Uterus (tissue), 4 donors: ENCODE measurements at places on chromosomes 16 and 17. TPM values are rescaled to one million over a fixed set of nuclear protein-coding genes. Genes with fewer than 3 reads are reported as not detected.

The ABCC1 gene
- total RNA-seq, result 39.2 TPM

DNA sequence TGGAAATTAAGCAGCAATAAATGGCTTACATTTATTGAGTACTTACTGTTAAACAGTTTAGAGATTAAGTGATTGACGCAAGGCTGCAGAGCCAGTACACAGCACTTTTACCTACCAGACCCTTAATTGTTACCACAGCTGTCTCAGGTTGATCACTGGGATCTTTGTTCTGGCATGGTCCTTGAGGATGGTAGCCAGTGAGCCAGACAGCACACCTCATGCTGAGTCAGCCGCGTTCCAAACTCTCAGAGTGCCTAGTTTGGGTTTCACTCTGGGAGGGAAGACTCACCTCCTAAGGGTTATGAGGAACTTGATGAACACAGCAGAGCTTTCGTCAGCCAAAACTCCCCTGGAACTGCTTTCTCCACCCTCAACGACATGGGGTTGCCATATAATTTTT is 20.4 kb downstream of the CDH3 start:
- H3K27me3 ChIP-seq, result no peaks in the 10 kb centered on the region
- no peak overlapping the region for H3K27ac ChIP-seq
- H3K4me1 ChIP-seq, result no peaks in the 10 kb centered on the region
- H3K36me3 ChIP-seq, result no peaks in the 10 kb centered on the region
- H3K4me3 ChIP-seq, result no peak overlapping the region

The BCL6B gene
- total RNA-seq, result 21.1 TPM

The FBXL20 gene
- 17.3 TPM for total RNA-seq

DNA sequence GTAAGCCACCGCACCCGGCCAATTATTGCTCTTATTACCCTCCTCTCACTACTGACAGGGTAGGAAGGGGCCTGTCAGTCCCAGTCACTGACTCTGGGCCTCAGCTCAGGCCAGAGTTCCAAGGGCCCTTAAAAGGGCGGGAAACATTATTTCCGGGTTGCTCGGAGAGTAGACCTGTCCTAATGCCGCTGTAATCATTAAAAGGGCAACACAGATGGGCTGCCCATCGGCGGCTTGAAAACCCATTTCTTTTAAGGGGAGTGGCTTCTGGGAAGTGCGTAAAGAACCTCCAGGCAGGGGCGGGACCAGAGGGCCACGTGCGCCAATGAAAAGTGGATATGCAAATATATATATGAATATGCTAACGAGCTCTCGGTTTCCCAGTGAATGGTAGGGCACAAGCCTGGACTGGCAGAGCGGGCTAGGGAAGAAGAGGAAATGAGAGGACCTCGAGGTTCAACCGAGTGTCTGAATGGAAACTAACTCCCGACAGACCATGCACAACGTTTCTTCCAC is 26.6 kb downstream of the PIPOX start:
- H3K27me3 ChIP-seq, result no peaks in the 10 kb centered on the region
- no peak overlapping the region for H3K27ac ChIP-seq
- DNase-seq, result no peak

The SHISA9 gene
- total RNA-seq, result 0.27 TPM

GRCh38 chr16:72430121-72430520 is 258.2 kb upstream of the PMFBP1 start:
- H3K4me3 ChIP-seq, result no peak overlapping the region
- H3K27me3 ChIP-seq, result no peaks in the 10 kb centered on the region
- DNase-seq, result no peak
- H3K36me3 ChIP-seq, result no peaks in the 10 kb centered on the region

The IGF2BP1 gene
- total RNA-seq, result under 0.01 TPM

The COX6A2 gene
- total RNA-seq, result not detected

DNA sequence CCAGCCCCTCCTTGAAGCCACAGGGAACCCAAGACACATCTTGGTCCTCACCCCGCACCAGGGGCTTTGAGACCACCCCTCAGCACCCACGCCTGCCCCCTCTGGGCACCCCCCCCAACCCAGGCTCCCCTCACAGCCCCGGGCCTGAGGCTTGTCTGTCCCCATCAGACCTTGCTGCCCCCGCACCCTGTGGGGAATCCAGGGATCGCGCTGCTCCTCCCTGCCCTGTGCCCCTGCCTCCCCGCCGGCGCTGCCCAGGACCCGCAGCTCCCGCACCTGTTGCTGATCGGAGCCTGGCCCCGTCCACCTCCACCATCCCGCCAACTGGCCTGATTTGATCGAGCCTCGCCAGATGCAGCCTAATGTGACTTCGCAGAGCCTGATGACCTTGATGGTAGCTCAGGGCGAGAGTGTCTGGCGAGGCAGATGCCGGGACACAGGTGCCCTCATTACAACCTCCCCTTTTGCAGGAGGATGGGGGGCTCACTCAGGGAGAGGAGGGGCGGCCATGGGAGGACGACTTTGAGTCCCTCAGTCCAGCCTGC is 29.0 kb downstream of the SLC25A10 start:
- no peaks in the 10 kb centered on the region for H3K36me3 ChIP-seq
- no peak for DNase-seq
- no peak overlapping the region for H3K27ac ChIP-seq
- no peaks in the 10 kb centered on the region for H3K27me3 ChIP-seq

- H3K4me3 ChIP-seq, result no peak overlapping the region
- H3K4me1 ChIP-seq, result no peaks in the 10 kb centered on the region
- no peak overlapping the region for H3K27ac ChIP-seq
- DNase-seq, result peak; percentile 29
- no peaks in the 10 kb centered on the region for H3K27me3 ChIP-seq
Measured at GRCh38 chr16:74813109-74813641, 38.6 kb upstream of the FA2H start.

GRCh38 chr17:80327518-80327917 is 66.9 kb downstream of the RNF213 start:
- no peaks in the 10 kb centered on the region for H3K36me3 ChIP-seq
- no peak overlapping the region for H3K27ac ChIP-seq
- no peaks in the 10 kb centered on the region for H3K27me3 ChIP-seq
- no peaks in the 10 kb centered on the region for H3K4me1 ChIP-seq

- no peak overlapping the region for H3K4me3 ChIP-seq
- H3K27ac ChIP-seq, result no peak overlapping the region
- DNase-seq, result no peak
- no peaks in the 10 kb centered on the region for H3K4me1 ChIP-seq
- no peaks in the 10 kb centered on the region for H3K27me3 ChIP-seq
- no peaks in the 10 kb centered on the region for H3K36me3 ChIP-seq
Measured at GRCh38 chr17:33896263-33896662, 358.8 kb upstream of the CCL2 start.

The CAMKK1 gene
- total RNA-seq, result 37.6 TPM

The IL17C gene
- total RNA-seq, result not detected

The KREMEN2 gene
- 0.41 TPM for total RNA-seq

The MYH1 gene
- not detected for total RNA-seq

- no peak overlapping the region for H3K4me3 ChIP-seq
- no peaks in the 10 kb centered on the region for H3K27me3 ChIP-seq
- H3K27ac ChIP-seq, result no peak overlapping the region
- DNase-seq, result no peak
- H3K4me1 ChIP-seq, result no peaks in the 10 kb centered on the region
- no peaks in the 10 kb centered on the region for H3K36me3 ChIP-seq
Measured at GRCh38 chr16:87701078-87701460, 64.7 kb downstream of the KLHDC4 start.

DNA sequence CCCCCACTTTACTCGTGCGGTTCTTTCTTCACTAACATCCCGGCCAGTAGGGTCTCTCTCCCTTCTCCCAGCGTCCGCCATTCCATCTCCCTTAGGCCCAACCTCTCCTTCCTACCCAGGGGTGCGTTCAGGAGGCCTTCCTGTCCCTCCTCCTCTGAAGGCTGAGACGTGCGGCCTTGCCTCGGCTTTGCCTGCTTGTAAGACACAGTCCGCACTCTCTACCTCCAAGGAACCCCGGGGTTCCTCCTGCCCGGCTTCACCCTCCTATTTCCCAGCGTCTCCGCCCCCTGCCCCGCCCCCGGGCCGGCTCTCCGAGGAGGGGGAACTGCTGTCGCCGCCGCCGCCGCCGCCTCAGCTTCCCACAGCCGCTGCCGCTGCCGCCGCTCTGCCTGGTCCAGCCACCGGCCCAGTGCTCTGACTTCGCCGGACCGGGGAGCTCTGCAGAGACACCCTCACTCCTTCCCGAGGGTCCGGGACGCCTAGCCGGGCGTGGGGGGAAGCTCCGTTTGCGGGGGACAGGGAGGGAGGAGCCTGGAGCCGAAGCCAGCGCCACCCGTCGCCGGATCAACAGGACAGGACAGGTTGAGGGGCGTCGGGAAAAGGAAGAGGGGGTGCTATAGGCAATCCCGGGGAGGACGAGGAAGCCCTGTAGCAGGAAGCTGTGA is 1.2 kb upstream of the FGF11 start:
- H3K4me3 ChIP-seq, result peak overlapping the region; percentile 16
- peak overlapping the region; percentile 41 for H3K27ac ChIP-seq
- DNase-seq, result peak; percentile 50

The ZG16 gene
- total RNA-seq, result not detected

DNA sequence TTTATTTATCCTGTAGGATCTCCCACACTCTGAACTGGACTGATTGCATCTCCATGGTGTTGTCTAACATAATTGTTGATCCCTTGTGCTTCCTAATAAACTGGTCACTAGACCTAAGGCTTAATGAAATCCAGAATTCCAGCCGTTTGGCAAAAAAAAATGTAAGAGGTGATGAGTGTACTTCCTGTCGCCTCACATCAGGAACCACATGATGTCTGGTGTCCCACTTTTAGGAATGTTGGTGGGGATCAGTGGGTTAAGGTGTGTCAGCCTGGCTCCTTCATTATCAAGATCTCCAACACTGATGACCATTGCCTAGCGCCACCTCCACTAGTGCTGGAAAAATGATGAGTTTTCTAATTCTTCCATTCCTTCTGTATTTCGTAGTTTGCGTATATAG is 18.6 kb upstream of the LONP2 start:
- H3K36me3 ChIP-seq, result no peaks in the 10 kb centered on the region
- no peak for DNase-seq
- H3K27me3 ChIP-seq, result no peaks in the 10 kb centered on the region
- no peak overlapping the region for H3K4me3 ChIP-seq

The CCDC144A gene
- 24.2 TPM for total RNA-seq

DNA sequence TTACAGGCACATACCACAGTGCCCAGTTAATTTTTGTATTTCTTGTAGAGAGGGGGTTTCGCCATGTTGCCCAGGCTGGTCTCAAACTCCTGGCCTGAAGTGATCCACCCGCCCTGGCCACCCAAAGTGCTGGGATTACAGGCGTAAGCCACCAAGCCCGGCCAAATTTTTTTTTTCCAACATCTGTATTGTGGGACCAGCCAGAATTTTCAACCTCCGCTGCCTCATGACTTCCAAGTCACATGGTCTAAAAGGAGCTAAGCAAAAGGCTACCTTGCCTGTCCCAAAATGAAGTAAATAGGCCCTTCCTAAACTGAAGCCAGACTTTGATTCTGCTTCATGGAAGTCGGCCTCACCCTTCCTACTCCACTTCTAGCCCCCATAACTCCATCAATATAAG is 4.2 kb upstream of the SPAG7 start:
- no peaks in the 10 kb centered on the region for H3K36me3 ChIP-seq
- peak overlapping the region; percentile 32 for H3K27ac ChIP-seq
- DNase-seq, result peak; percentile 44

GRCh38 chr17:65418622-65419021 is 142.8 kb downstream of the AXIN2 start:
- H3K36me3 ChIP-seq, result no peaks in the 10 kb centered on the region
- no peak for DNase-seq
- no peak overlapping the region for H3K4me3 ChIP-seq
- no peaks in the 10 kb centered on the region for H3K27me3 ChIP-seq
- H3K4me1 ChIP-seq, result no peaks in the 10 kb centered on the region

GRCh38 chr16:1036726-1037393 is 35.7 kb upstream of the SSTR5 start:
- no peak overlapping the region for H3K4me3 ChIP-seq
- H3K27ac ChIP-seq, result no peak overlapping the region
- H3K36me3 ChIP-seq, result no peaks in the 10 kb centered on the region
- no peaks in the 10 kb centered on the region for H3K4me1 ChIP-seq

DNA sequence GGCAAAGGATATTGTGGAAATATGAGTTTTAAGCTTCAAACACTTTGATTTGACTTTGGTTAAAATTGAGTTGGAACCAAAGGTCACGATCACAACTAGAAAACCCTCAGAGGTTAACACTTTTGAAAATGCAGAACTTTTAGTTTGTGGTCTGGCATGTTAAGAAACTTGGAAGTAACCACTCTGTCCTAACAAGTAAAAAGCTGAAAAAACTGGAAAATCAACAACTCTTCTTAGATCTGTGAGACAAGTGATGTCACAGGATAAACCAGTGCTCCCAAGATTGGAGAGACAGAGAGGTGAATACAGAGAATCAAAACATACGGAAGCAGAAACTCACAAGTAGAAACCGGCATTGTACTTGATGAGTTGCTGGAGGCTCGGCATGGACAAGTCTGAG is 17.4 kb downstream of the MFSD6L start:
- H3K4me3 ChIP-seq, result no peak overlapping the region
- H3K27me3 ChIP-seq, result no peaks in the 10 kb centered on the region
- no peaks in the 10 kb centered on the region for H3K36me3 ChIP-seq
- H3K27ac ChIP-seq, result no peak overlapping the region
- DNase-seq, result no peak

The HNF1B gene
- not detected for total RNA-seq

GRCh38 chr17:61129267-61130254 is 270.1 kb upstream of the TBX2 start:
- H3K27me3 ChIP-seq, result no peaks in the 10 kb centered on the region
- H3K4me1 ChIP-seq, result no peaks in the 10 kb centered on the region
- no peaks in the 10 kb centered on the region for H3K36me3 ChIP-seq
- H3K27ac ChIP-seq, result no peak overlapping the region

- no peak overlapping the region for H3K4me3 ChIP-seq
- DNase-seq, result no peak
- no peak overlapping the region for H3K27ac ChIP-seq
Measured at GRCh38 chr17:20613248-20613647, 33.7 kb downstream of the CDRT15L2 start.
